NCI-H82 (cell line): ENCODE measurements at places on chromosomes 5 and 9.

GRCh38 chr5:97854871-97855762 is 672.1 kb upstream of the RIOK2 start:
- no peak for DNase-seq

DNA sequence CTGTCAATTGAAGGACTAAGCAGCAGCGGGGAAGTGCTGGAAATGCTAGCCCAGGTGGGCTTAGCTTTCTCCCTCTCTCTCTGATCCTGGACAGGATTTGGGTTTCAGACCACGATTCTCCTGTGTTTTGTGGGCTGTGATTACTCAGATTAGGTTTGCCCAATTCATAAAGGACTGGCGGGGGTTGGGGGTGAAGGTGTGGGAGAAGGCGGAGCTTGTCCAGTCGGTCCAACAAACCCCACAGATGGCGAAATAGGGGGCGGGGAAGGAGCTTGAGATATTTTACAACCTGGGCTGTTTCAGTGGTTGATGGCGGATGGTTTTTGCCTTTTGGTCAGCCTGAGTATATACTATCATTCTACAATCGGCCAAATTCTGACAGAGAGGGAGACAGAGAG is 35.2 kb downstream of the PCDHAC2 start:
- DNase-seq = peak; percentile 70

DNA sequence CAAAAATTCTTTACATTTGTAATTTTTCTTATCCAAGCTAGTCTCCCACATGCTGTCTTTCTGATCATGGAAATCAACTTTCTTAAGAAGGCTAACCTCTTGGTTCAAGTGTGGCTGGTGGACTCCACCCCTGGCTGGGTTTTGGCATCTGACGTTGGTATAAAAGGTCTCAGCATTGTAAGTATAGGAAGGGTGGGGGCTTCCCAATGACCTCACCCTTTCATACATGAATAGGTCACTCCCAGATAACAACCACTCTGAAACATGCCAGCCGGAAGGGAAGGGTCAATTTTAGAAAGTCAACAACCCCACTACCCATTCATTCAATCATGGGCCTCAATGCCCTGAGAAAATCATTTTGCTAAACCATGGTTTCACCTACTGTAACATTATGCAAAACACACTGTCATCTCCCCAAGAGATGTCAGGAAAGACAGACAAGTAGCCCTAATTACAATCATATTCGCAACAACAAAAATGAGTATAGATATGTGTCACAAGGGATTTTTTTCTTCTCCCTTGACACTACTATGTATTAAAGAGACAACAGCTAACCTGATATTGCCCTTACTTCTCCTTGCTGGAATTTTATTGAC is 31.9 kb upstream of the PCSK5 start:
- no peak for DNase-seq

- DNase-seq = peak; percentile 16
Observed at GRCh38 chr9:132457504-132458236, 47.7 kb downstream of the CFAP77 start.

GRCh38 chr5:167968837-167969236 is 322.6 kb upstream of the WWC1 start:
- no peak for DNase-seq

DNA sequence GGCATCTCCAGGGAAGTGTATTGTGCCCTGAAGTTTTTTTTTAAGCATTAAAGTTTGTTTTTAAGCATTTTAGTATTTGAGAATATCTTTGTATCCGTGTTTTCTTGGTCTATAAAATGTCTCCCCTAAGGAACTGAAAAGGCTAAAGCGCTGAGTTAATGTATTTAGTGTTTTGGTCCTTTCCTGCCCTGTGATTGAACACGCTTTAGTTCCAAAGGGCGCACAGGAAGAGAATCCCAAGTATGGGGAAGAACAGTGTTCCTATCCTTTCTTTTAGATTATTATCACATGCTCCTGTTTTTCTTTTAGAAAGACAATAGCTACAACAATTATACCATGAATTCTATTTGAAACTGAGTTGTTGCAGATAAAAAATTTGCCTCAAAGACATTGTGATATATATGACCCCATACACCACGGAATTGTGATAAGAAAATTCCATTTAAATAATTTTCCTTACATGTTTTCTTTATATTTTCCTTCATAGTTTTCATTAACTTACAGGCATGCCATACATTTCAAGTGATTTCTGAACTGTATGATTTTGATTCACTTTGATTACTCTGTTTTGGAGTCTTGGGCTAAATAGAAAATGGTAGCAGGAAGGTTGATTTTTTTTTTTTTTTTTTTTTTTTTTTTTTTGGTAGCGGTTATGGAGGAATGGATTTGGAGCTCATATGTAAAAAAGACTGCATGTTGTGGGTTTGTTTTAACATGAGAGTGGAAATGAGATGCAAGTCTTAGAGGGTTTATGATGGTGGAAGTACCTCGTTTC is 3.1 kb downstream of the HSPA4 start:
- DNase-seq = no peak

DNA sequence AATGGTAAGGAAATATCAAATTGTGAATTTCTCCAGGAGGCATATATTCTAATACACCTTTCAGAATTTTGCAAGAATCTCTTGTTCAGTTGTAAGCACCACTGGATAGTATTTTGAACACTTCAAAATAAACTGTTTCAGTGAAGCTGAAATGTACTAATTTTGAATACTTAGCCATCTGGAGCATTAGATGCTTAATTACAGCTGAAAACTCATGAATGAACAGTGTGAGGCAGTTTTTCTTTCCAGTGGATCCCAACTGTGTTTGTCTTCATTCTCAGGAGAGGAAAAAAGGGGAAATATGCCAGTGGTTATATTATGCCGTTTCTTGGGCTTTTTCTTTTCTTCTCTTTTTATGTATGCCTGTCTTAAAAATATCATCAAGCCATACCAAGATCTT is 306.0 kb upstream of the SEMA6A start:
- no peak for DNase-seq

GRCh38 chr5:102797322-102797884 is 42.3 kb downstream of the PAM start:
- DNase-seq = no peak

DNA sequence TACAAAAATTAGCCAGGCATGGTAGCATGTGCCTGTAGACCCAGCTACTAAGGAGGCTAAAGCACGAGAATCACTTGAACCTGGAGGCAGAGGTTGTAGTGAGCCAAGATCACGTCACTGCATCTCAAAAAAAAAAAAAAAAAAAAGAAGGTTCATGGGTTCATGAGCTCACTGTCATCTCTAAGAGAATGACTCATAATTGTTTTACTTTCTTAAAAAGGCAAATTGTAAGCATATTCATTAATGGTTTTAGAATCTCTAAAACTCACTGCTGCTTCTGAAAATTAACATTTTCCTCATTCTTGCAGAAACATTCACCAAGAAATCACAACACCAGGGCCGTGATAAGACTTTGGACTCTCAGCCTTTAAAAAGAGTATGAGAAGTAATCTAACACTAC is 103.6 kb downstream of the GNA14 start:
- DNase-seq = no peak

DNA sequence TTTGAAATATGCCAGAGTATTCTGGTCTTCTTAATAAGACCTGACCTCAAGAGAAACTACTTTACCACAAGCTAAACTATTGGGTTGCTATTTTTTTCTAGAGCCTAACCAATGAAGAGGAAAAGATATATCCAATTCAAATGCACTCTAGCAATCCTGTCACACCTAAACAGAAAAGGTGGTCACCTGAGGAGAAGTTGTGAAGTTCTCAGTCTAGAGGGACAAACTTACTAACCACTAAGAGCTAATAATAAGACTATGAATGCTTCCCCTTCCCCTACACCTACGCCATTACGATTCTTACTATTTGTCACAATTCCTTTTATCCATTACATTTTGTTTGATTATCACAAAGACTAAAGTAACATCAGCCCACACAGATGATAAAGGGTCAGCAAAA is 29.7 kb downstream of the RLN2 start:
- no peak for DNase-seq

GRCh38 chr5:141623186-141623585 is 4.4 kb upstream of the DIAPH1 start:
- no peak for DNase-seq

DNA sequence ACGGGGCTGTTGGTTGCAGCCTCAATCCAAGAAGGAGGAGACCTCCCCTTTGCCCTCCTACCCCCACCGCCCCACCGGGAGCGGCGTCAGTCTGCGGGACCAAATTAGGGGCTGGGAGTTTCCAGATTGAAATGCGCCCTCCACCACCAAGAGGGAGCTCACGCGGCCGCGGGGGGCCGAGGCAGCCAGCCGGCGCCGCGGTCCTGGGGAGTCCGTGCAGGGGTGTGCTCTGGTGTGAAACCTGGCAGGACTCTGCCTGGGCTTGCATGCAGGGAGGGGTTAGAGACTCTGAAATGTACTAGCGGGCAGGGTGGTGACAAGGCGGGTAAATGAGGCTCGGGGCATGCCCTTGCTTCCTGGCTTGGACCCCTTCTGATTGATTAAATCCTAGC is 989 bp upstream of the FBN2 start:
- DNase-seq = no peak

- no peak for DNase-seq
Observed at GRCh38 chr9:107827304-107827703, 337.7 kb upstream of the KLF4 start.

DNA sequence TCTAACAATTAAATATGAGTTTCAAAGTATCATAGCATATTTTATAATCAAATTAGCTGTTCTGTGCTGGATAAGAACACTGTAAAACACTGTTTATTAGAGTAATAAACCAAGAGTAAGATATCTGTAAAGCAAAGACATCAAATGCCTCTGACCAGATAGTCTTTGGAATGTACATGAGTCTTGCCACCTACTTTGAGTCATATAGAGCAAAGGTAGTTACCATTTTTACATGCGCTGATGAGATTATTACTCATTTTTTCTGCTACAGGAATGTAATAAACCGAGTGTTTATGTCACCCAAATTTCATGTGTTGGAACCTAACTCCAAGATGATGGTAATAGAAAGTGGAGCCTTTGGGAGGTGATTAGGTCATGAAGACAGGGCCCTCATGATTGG is 654.5 kb downstream of the CETN3 start:
- no peak for DNase-seq

DNA sequence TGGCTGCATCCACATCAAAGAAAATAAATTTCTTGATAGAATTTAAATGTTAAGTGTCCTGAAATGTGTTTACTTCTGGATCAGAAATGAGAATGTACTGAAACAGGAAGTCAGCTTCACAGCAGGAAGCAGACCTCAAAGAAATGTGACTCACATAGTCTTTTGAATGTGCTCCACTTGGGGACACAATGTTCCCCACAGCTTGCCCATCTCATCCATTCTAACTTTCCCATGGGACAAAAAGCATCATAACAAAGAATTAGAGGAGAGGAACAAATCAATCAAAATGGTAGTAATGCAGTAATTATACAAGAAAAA is 85.7 kb downstream of the GRAMD2B start:
- no peak for DNase-seq
